Neuronal stem cell (in vitro differentiated cells): ENCODE measurements at places on chromosomes 16 and 17.

- DNase-seq: no peak
Observed at GRCh38 chr16:3098459-3099394, at the start of gene ZSCAN10. ZSCAN10 (minus strand) TSS chr16:3099294; CDS start chr16:3092937, 6,357 bp downstream.

- DNase-seq: no peak
Observed at GRCh38 chr16:14301169-14302030, 230.3 kb downstream of the MRTFB start.

GRCh38 chr17:59149051-59149450 lies 5.9 kb downstream of the SKA2 start:
- DNase-seq: no peak

GRCh38 chr17:69710926-69711325 lies 296.4 kb downstream of the MAP2K6 start:
- no peak for DNase-seq

DNA sequence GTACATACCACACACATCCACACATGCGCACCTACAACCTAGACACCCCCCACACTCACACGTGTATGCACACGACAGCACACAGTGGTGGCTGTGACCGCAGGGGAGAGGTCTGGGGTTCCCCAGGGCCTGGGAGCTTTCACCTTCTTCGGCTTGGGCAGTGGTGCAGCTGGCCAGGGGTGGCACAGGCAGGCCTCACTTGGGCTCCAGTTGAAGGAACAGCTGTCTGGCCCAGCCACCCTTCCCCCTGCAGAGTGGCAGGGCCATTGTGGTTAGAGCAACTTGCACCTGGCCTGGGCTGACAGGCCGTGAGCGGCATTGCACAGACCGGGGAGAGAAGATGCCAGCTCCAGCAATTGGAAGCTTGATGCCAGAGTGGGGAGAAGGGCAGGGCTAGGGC lies 114.5 kb upstream of the GSE1 start:
- DNase-seq: no peak

DNA sequence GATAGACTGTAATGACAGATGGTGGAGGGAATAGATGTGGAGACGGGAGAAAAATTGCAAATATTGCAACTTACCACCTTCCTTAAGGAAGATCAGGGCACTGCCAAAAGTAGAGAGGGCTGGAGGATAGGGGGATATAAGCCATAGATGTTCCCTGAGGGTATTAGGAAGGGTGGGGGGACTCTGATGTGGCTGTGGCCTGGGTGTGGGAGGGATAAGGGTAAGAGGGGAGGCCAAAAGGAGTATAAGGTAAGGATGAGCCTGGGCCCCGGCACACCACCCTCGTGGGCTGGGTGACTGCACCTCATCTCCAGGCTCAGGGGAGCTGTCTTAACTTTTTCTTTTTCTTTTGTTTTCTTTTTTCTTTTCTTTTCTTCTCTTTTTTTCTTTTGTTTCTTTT lies 30.6 kb upstream of the BRD7 start:
- no peak for DNase-seq

DNA sequence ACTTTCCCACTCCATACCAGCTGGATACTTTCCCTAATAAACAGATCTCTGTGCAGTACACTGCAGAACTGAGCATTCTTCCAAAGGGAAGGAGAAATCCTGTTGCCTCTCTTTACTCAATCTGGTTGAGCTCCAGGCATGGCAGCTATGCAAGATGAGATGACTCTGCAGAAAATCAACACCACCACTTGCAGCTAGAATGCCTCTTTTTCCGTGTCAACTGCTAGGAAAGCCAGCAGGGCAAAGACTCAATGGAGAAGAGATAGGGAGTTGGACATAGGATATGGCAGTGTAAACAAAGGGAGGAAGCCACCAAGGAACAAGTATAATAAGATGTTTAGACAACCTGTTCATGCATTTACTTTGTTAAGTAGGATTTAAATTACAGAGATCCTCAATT lies 40.4 kb upstream of the CORO6 start:
- DNase-seq: no peak

- no peak for DNase-seq
Observed at GRCh38 chr16:7853197-7853596, 520.6 kb downstream of the RBFOX1 start.

GRCh38 chr16:69286941-69287713 lies 24.0 kb upstream of the VPS4A start:
- peak; percentile 18 for DNase-seq

DNA sequence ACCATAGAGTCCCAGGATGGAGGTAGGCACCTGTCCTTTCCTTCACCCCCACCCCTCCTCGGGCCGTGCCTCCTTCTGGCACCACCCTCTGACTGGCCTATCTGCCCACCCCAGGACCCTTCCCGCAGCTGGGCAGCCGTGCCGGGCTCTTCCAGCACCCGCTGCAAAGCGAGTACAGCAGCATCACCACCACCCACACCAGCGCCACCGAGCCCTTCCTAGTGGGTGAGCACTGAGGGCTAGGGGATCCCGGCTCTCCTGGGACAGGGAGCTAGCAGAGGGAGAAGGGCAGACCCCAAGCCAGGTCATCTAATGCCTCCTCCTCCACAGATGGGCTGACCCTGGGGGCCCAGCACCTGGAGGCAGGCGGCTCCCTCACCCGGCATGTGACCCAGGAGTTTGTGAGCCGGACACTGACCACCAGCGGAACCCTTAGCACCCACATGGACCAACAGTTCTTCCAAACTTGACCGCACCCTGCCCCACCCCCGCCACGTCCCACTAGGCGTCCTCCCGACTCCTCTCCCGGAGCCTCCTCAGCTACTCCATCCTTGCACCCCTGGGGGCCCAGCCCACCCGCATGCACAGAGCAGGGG lies 7.8 kb downstream of the GALK1 start:
- DNase-seq: no peak

DNA sequence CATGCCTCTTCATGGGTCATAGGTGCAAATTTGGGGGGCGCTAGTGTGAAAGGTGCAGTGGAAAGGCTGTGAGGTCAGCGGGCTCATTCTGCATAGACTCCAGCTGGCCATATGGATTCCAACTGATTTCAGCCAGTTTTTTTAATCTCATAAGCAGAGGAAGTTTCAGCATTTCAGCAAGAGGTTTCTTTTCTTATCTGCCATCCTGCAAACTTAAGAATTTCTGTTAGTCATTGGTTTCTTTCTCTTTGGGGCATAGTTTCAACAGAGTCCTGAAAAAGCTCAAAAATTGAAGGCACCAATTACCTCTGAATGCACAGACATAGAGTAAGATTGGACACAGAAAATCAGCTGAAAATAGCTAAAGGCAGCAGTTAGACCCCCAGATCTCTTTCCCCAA lies 16.2 kb upstream of the ALOX15 start:
- no peak for DNase-seq
